ENCODE measurements at places on chromosomes 5 and 9.

DNA sequence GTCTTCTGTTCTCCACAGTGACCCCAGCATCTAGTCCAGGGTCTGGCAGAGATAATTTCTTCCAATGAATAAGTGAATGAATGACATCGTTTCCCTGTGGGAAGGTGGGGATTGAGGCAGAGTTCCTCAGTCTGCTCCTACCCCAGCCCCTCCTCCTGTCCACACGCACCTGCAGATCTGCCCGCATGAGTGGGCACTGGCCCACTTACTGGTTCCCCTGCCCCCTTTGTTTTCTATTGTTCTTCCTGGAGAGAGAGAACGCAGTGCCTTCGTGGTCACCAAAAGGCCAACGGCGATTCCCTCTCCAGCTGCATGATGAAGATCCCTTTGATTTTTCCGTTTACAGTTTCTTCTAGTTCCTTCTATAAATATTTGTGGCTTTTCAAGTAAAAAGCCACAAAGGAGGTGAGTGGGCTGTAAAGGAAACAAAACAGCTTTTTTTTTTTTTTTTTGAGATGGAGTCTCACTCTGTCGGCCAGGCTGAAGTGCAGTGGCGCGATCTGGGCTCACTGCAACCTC, 5.8 kb upstream of the FPGS start:
- no peak for DNase-seq

GRCh38 chr9:95188459-95188858, 129.1 kb downstream of the FANCC start:
- DNase-seq, result no peak

DNA sequence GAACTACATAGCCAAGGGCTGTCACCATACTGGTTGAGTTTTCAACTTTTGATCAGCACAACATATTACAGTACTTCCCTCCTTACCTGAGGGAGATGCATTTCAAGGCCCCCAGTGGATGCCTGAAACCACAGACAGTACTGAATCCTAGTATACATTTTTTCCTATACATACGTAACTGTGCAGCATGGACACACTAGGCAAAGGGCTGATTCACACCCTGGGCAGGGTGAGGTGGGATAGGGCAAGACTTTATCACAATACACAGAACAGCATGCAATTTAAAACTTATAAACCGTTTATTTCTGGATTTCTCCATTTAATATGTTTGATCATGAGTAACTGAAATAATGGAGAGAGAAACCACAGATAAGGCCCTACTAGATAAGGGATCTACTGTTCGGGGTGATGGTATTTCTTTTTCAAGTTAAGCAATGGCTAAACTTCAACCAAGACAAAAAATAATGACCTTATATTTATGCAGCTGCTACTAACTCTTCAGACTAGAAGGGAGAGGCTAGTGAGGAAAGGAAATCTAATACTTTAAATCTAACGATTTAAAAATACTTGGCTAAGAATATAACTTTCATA, 186.9 kb upstream of the GNA14 start:
- DNase-seq, result no peak

- no peak for DNase-seq
Measured at GRCh38 chr5:132209901-132210545, 17.6 kb downstream of the P4HA2 start.

GRCh38 chr5:122311961-122312590, at the start of gene SNCAIP:
TSS of gene SNCAIP (plus strand) at chr5:122312237. CDS start at chr5:122391135, 78,898 bp downstream.
- peak; percentile 47 for DNase-seq

DNA sequence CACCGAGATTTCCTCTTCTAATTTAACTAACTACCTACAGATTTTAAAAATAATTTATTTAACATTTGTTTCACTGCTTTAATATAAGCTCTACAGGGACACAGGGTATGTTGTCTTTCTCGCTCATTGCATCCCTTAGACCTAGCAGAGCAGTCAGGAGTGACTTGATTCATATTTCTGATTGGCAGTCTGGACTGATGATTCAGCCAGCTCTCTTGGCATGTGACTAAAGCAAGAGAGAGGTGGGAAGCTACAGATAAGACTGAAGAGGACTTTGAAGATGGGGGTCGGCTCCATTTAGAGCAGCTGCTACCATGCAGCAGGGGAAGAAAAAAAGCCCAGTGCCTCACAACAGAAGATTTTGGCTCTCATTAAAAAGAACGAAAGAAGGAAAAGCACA, 173.4 kb upstream of the STK32A start:
- no peak for DNase-seq

DNA sequence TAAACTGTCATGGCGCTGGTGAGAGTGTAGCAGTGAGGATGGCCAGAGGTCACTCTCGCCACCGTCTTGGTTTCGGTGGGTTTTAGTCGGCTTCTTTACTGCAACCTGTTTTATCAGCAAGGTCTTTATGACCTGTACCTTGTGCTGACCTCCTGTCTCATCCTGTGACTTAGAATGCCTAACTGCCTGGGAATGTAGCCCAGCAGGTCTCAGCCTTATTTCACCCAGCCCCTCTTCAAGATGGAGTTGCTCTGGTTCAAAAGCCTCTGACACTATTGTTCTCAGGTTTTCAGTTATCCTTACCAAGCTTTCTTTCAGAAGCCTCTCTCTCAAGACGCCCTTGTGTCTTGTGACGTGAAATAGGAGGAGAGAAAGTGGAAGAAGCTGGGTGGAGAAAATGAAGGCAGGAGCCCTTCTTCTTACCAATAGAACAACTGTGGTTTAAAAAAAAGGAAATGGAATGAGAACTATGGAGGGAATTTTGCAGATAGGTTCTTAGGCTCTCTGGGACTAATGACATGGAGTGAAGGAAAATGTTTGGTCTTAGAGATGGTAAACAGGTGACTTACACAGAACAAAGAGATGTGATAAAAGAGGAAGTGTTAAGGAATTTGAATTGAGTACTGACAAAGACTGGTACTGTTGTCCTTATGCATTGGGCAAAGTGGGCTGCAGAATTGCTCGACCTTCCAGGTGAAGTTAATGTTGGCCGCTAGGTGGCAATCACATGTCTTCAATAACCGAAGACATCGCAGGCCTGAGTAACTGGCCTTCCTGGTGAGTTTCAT, 133.3 kb upstream of the RAI14 start:
- DNase-seq, result peak; percentile 62

DNA sequence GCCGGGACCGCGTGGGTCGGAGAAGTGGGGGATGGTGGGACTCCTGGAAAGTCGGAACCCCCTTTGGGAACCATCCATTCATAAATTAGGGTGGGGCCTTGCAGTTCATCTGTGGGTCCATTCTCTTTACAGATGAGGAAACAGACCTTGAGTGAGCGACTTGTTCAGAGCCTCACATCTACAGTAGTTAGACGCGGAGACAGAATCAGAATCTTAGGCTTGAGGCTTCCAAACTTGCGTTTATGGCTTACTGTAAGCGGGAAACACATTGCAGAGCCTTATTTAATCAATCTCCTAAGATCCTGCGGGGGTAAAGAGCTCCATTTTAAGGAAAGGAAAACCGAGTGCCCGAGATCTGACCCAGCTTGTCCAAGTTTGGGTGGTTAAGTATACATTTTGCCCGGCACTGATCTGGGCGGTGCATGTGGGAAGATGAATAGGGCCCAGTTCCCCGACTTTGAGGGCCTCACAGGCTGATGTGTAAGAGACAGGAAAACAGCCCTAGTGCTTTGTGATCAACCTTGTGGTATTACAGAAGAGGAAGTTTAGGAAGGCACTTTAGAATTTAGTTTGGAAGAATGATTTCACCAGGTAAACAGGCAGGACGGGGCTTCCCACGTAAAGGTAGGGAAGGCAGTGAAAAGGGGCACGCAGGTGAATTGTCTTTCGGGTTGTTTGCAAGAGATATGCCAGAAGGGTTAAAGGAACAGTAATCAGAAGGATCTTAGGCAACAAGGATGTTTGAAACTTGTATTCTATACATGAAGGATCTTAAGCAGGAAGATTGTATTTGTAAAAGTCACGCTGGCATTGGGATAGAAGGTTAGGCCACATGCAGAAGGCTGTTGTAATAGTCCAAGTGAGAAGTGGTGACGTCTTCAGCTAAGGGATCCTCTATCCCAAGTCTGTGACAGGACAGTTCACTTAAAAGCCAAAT, 744 bp downstream of the TARS1 start:
- no peak for DNase-seq

- DNase-seq, result no peak
Measured at GRCh38 chr5:18095061-18095460, 460.8 kb downstream of the TAF11L14 start.

- no peak for DNase-seq
Measured at GRCh38 chr5:140106805-140107311, 7.1 kb upstream of the PURA start.

DNA sequence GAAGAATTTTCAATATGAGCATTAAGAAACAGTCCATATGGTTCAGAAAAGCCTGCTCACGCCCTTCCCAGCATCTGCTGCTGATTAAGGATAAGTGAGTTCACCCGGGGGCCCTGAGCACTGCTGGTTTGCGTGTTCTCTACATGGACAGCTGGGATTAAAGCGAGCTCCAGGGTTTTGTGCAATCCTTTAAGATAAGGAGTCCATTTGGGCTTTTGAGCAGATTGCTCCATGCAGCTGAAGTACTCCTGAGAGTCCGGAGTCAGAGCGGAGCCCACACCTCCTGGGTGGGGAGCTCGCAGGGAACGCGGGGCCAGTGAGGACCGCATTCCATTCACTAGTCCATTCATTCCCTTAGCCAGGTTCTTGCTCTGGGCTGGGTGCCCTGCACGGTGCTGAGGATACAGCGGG, 149.3 kb upstream of the COL5A1 start:
- DNase-seq, result no peak

DNA sequence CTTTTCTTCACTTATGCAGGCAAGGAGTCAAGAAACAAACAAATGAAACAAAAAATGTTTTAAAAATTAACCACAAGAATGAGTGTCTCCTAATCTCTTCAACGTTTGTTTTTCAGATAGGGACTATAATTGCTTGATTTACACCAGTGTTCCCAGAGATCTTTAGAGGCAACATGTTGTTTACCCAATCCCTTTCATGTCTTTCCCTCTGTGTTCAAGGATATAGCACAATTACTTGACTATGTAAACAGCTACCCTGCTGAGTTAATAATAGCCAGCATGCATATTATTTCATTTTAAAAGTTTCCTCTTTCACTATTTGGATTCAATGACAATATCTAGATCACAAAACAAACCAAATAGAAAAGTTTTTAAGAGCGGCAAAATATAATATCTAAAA, 25.1 kb upstream of the SHISAL2B start:
- no peak for DNase-seq

DNA sequence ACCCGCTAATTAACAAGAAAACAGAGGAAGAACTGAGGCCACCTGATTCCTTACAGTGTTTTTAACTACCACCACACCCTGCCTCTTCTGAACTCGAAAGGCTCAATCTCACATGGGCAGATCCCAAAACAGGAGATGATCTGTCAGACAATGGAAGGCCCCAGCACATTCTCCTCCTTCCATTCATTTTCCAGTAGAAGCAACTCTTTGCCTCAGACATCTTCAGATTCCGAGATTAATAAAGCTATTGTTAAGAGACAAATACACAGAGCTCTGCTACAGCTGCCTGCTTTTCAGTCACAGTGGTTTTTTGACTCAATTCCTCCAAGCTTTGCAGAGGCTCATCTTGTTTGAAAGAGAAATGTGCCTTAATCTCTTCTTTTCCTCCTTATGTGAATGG, 127.2 kb upstream of the ADAMTSL1 start:
- no peak for DNase-seq

DNA sequence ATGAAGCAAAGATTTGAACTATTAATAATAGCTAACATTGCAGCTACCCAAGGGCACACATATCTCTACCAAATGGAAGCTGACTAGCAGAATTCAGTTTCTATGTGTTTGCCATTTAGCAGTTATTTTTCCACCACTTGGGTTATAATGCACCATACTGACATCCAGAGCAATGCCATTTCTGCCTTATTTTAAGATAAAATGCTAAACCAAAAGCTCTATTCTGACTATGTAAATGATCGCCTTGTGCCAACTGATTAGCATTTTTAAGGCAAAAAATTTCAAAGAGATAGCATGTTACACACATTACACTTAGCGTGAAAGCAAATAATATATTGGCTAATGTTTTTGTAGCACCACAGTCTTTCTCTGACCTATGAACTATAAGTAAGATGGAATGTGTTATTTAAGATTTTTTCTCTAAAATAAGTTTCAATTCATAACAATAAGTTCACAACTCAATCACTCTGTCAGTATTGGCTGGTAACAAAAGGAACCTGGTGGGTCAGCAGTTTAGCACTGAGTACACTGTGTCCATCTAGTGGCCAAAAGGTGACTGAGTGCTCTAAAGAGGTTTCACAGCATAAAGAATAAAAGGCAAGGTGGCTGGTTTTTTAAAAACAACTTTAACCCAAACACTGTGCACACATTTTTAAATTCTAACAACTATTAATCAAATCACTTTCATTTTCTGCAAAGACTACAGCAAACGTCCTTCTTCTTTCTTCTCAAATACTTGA, 443.5 kb downstream of the PDE4D start:
- no peak for DNase-seq

DNA sequence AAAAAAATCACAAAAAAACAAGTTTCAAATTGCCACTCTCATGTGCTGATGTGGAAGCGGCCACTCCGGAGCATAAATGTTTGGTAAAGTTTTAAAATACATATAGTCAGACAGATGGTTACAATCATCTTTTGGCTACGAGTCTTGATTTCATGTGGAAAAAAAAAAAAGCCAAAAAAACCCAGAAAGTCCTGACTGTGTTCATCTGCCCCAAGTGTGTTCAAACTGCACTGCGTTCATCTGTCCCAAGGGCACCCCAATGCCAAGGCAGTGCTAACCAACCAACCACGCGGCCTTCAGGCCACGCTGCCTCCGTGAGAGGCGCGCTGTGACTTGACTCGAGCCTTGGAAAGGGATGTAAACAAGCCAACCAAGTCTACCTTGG, 127.1 kb downstream of the MYO10 start:
- no peak for DNase-seq

DNA sequence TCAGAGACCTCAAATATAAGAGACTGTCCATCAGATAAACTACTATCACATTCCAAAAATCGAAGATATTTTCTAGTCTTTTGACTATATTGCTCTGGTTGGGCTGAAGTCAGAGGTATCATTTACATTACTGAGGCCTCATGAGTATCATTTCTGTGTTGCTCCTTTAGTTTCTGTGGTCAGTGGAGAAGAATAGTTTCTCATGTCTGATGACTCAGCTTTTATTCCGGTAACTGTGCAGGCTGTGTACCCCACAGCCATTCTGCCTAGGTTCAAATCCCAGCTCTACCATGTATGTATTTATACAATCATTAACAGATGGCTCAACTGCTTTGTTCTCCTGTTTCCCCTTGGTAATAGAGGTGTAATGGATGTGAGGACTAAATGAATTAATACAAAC, 179.3 kb downstream of the ALDH1A1 start:
- no peak for DNase-seq

DNA sequence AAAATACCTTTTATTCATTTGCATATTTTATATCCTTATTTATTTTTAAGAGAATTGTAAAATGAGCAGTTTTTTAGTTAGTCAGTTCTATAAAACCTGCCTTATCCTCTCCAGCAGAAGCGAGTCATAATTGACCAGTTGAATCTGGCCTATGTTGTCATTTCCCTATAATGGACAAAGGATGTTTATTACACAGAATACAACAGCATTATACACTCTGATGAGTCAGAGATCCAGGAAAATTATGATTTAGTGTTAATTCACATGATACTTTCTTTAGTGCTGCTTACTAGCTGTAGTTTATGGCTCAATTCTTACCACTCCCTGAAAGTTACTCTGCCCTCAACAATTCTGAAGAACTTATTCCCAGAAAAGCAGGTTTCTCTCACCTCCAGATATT, 26.8 kb upstream of the LURAP1L start:
- no peak for DNase-seq
